Kidney epithelial cell (primary cell): ENCODE measurements at places on chromosomes 16 and 17.

DNA sequence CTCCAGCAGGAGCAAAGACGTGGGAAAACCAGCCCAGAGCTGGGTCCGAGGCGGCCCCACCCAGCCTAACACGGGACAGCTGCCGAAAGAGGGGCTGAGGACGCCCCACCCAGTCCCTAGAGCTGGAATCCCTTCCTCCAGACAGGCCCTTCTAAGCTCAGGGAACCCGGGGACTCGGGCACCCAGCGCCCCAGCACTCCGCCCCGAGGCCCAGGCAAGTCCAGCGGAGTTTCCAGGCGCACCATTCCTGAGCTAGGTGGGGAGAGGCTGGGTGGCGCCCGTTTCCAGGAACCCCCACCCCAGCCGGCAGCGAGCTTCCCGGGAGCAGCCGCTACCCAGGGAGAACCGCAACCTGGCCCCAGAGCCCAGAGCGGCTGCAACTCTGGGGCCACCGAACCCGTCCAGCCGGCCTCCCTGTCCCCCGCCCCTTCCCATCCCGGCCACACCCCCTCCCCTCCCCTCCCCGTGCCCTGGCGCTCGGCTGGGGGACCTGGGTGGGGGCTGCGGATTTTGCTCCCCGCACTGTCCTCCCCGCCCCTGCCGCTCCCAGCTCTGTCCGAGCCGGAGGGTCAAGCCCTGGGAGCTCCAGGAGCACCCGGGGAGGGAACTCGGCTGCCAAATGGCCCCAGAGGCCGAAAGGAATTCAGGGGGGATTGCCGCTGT is 536 bp downstream of the TMC6 start:
- DNase-seq: no peak

DNA sequence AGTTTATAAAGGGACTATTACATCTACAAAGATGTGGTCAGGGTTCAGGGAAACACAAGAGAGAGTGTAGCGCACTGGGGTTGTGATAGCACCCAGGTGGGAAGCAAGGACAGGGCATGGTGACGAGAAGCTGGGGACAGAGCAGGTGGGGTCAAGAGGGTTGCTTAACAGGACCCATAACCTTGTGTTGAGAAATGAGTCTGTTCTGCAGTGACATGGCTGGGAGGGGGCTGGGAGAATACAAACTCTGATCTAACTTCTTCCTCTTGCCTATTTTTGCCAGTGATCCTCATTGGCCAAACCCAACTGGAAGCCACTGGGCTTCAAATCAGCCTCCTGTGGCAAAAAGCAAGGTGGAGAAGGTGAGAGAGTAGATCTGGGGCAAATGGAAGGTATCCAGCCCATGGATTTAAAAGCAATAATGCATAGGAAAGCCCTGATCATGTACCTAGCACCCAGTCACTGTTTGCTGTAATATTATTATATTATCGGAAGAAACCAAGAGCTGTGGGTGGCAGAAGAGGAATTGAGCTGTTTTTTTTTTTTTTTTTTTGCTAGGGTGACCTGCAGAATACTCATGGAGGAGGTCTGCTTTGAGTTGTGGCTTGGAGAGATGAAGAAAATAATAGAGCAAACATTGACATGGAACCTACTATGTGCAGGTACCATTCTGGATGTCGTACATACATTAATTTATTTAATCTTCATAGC is 76.9 kb upstream of the ZFHX3 start:
- DNase-seq: no peak

DNA sequence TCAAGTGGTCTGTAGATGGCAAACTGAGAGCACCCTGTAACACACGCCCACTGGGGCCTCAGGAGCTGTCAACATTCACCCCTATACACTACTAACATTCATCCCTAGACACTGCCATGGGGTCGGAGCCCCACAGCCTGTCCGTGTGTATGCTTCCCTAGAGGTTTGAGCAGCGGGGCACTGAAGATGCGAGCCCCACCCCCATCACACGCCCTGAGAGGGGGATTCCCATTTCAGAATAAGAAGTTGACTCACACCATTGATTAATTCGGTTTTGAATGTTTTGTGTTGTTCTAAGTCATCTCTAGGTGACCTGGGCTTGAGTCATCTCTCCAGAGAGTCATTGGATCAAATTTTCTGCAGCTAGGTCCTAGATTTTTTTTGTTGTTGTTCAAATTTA is 37.3 kb upstream of the MMD start:
- DNase-seq: peak; percentile 68

GRCh38 chr17:51761105-51761504 is 397.4 kb downstream of the CA10 start:
- no peak for DNase-seq

GRCh38 chr16:85326794-85327181 is 214.5 kb upstream of the CIBAR2 start:
- no peak for DNase-seq

- no peak for DNase-seq
Observed at GRCh38 chr17:67449845-67450755, 73.0 kb downstream of the PITPNC1 start.

DNA sequence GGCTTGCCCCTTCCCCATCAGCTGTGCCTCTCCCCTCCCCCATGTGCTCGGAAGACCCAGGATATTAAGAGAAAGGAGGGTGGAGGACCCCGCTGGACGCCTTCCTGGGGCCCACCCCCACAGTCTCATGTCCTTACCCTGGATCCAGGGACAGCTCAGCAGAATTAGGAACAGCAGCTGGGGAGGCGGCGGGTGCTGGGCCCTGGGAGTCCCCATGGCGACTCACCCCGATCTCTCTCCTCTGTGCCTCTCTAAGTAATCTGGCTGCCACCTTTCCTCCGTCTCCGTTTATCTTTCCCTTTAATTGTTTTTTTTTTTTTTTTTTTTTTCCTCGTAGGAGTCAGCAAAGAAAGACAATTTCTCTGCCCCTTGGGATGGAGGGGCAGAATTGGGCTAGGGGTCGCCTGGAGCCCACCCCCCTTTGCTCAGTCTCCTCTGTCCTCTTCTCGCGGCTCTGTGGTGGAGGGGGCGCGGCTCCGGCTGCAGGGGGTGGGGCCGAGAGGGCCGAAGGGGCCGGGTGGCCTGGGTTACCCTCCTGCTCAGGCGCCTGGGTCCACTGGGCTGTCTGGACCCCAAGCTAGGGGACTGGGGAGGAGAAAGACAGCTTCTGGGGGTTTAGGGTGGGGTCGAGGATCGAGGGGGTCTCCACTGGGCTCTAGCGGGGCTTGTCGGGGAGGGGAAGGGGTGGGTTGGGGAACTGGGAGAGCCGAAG is 390 bp downstream of the SEZ6L2 start:
- no peak for DNase-seq

DNA sequence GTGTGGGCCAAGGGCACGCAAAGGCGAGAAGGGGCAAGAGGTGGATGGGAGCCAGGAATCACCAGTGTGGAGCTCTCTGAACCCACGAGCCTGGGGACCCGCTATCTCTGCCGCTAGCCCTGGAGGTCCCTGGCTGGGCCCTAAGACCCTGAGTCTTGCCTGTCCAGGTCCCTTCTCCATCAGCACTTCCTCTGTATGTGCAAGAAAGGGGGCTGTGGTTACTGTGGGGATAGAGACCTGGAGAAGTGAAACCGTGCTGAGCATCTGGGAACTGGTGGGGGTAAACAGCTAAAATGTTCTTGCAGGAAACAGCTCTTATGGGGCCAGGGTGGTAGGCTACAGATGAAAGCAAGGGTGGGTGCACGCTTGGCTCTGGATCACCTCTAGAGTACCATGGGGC is 3.1 kb downstream of the SPNS3 start:
- DNase-seq: no peak

DNA sequence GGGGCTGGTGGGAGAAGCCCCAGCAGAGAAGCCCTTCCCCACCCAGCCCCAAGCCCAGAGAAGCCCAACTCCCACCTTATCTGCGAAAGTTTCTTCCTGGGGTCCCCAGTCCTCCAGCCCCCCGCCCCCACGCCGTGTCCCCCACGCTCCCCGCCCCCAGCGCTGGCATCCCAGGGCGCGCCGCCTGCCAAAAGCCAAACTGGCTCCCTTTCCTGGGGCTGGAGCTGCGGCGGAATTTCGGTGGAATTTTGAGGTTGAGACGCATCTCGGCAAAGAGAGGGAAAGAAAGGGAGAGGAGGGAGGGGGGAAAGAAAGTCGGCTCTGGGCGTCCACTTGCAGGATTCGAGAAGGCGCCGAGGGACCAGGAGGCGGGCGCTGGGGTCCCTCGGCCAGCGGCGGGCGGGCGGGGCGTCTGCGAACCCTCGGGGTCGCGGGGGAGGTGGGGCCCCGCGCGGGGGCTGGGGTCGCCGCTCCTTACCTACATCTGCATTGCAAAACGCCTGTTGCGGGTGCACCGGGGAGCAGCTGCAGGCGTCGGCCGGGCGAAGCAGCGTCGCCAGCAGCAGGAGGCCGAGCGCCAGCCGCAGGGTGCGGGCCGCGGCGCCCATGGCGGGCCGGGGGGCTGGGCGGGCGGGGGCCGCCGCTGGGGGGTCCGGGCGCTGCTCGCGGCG is 571 bp downstream of the TIMP2 start:
- DNase-seq: no peak

DNA sequence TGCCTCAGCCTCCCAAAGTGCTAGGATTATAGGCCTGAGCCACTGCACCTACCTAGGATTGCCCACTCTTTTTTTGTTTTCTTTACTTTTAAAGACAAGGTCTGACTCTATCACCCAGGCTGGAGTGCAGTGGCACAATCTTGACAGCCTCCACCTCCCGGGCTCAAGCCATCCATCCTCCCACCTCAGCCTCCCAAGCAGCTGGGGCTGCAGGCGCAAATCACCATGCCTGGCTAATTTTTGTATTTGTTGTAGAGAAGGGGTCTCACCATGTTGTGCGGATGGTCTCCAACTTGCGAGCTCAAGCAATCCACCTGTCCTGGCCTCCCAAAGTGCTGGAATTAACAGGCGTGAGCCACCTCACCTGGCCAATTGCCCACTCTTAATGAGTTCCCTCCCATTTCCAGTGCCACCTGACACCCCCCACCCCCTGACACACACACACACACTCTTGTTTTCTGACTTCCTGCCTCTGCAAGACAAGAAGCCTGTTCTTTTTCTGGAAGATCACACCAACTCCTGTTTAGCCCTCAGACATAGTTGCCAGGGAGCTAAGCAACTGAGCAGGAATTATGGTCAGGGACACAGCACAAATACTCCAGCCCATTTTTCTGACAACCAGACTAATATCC is 2.6 kb downstream of the OVCA2 start:
- DNase-seq: no peak

DNA sequence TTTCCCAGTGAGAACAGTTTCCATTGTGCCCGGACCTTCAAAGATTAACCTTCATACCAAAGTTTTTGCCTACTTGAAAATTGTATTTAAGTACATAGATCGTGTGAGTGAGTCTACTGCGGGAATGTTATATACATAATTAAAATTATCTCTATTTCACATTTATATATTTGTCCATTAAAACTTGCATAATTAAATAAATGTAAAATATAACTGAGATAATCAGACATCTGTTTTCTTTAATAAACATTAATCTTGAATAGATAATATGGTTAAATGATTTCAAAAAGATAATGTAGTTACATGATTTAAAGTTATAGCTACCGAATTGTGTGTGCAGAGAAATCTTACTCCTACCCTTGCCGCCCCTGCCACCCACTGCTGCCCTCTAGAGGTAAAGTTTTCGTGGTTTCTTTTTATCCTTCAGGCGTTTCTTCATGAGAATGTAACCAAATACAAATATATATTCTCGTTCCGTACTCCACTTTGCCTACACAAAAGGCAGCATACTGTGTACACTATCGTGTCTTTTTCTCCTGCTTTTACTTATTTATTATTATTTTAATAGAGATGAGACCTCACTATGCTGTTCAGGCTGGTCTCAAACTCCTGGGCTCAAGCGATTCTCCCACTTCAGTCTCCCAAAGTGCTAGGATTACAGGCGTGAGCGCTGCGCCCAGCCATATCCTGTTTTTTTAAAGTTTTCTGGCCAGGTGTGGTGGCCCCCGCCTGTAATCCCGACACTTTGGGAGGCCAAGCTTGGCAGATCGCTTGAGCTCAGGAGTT is 35.6 kb downstream of the RPA1 start:
- DNase-seq: peak; percentile 1

DNA sequence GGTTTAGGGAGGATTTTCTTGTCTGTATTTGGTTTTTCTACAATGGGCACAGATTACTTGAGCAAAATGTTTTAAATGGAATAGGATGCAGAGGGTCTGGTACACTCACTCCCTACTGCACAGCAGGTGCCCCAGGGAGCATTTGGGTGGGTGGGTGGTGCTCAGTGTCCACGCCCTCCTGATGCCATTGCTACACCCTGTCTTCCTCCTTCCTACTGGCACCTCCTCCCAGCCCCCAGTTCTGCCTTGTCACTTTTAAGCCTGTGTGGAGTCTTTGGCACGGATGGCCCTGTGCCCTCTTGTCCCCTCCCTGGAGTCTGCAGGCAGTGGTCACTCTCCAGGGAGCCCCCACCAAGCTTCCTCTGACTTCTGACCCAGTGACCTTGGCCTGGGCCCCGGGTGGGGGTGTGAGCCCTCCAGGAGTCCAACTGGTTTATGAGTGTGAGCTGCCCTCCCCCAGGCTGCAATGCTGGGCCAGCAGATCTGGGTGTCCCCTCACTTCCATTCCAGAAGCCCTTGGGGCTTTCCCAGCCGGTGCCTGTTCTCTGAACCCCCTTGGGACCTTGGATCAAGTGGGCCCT is 15.5 kb downstream of the LLGL2 start:
- DNase-seq: no peak

- no peak for DNase-seq
Observed at GRCh38 chr17:70076189-70076588, 1.2 kb downstream of the KCNJ16 start.

GRCh38 chr17:42975265-42975664 is 4.6 kb downstream of the PTGES3L start:
- DNase-seq: no peak

DNA sequence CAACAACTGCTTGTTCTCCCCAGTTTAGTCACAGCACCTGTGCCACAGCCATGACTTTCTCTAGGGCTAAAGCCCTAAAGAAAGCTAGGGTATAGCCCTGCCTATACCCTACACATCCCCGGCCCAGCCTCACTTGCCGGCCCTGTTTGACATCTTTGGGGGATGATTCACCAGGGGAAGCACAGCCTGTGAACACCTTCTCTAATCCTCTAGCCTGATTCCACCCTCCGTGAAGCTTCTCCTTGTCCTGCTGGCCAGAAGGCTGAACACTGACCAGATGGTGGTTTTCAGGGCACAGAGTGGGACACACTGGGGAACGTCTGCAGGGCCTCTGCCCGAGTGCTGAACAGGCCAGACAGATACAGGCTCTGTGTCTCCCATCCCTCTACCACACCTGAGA is 6.0 kb downstream of the CLEC16A start:
- no peak for DNase-seq
